ENCODE measurements at places on chromosomes 5 and 9. TPM values are rescaled to one million over a fixed set of nuclear protein-coding genes. Genes with fewer than 3 reads are reported as not detected.

The CDO1 gene
- 13.1 TPM for total RNA-seq

The CA9 gene
- 1.7 TPM for total RNA-seq

The DNAH5 gene
- 0.34 TPM for total RNA-seq

The OLFM1 gene
- 2.0 TPM for total RNA-seq

The CFAP90 gene
- 0.85 TPM for total RNA-seq

The NAIP gene
- total RNA-seq = 26.6 TPM

DNA sequence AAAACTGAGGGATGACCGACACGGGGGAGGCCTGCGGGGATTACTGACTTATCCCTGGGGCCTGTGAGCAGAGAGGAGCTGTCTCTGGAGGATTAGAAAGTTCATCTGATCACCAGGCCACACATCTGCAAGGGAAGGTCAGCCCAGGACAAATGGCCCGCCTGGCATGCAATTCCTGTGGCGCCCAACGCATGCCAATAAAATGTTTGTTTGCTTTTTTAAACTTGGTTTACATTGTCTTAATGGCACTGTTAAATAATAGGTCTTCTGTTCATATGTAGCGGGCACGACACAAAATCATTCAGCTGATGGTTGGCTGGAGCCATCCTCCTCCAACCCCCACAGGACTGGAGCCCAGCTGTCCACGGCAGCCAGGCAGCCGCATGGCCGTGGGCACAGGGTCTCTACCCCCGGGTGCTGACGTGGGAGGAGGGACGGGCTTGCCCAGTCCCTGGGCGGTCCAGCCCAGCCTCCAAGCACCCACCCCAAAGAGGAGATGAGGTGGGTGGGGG lies 41.0 kb upstream of the SLC12A7 start:
- no peak for DNase-seq

- DNase-seq = no peak
Observed at GRCh38 chr9:6669881-6670280, 24.4 kb upstream of the GLDC start.

DNA sequence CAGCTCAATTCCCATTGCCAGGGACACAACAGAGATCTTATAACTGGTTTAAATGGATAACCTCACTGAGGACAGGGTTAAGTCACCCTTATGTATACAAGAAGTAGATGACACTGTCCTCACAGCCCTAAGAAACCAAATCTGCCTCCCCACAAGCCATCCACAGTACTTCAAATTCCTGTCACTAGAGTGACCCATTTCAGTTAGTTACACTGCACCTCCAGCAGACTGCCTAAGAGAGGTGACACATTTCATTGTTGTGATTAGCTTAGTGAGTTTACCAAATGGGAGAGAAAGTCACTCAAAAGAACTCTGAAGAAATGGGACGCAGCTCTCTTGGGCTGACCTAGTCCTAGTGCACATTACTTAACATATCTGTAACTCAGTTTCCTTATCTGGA lies 53.6 kb upstream of the HTR1A start:
- DNase-seq = no peak

DNA sequence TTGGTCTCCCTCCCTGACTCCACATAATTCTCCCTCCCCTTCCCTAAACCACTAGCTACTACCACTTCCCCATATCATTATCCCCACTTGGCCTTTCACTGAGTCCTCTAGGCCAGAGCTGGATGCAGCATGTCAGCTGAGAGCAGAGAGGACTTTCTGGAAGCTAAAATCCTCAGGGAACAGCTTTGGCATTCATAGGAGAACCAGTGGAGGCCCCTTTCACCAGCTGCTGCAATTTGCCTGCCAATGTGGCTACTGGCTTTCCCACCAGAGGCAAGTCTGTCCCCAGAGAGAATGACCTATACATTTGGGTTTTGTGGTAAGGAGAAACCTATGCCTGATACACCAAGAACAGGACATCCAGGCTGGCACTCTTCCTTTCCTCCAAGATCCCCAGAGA lies 14.4 kb downstream of the FAM219A start:
- no peak for DNase-seq

DNA sequence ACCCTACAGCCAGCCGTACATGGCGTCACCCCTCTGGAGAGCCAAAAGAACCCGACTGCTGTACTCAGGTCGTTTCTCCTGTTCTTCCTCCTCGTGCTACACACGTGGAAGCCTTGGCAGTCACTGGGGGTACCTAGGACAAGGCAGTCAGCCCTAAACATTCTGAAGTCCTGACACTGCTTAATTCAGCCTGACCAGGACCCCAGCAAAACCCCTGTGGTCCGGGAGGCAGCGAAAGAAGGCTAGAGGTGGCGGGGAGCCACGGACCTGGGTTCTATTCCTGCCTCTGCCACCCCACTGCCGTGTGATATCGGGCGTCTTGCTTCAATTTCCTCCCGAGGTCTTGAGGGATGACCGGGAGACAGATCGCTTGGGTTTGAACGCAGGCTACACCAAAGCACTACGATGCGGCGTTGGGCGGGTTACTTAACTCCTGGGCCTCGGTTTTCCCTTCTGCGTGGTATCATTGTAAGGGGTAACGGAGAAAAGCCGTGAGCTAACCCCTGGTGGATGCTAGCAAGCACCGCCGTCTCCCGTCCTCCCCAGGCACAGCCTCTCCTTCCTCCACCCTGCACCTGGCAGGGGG lies 429 bp upstream of the ARL10 start:
- no peak for DNase-seq

DNA sequence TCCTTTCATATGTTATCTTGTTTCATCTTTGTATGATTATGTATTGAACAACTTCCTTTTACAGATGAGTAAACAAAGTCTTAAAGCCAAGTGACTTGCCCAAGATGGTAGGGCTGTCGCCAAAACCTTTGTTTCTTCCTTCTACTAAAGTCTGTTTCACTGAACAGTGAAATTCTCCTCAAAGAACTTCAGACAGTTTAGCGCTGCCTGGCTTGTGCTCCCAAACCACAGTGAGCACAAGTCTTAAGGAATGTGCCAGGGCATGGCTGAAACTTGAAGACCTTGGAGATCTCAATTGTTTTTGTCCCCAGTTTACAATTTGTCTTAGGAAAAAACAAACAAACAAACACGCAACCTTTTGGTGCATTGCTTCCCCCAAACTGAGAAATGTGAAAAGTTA lies 273.5 kb downstream of the CRB2 start:
- DNase-seq = no peak

DNA sequence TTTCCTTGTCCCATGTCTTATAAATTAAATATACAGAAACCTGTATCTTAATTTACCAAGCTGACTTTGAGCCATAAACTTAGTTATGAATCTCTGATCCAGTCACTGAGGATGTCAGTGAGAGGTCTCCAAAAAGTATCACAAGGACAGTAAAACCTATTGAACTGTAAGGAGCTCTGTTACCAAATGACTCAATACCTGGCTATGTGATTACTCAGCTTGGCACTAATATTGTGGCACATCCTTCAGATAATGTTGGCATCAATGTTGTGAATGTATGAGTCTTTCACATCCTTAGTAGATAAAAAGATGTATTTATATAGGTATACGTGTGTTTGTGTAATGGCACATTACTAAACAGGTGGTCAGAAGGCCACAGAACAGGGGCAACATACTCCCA lies 18.0 kb upstream of the CAPSL start:
- DNase-seq = no peak

DNA sequence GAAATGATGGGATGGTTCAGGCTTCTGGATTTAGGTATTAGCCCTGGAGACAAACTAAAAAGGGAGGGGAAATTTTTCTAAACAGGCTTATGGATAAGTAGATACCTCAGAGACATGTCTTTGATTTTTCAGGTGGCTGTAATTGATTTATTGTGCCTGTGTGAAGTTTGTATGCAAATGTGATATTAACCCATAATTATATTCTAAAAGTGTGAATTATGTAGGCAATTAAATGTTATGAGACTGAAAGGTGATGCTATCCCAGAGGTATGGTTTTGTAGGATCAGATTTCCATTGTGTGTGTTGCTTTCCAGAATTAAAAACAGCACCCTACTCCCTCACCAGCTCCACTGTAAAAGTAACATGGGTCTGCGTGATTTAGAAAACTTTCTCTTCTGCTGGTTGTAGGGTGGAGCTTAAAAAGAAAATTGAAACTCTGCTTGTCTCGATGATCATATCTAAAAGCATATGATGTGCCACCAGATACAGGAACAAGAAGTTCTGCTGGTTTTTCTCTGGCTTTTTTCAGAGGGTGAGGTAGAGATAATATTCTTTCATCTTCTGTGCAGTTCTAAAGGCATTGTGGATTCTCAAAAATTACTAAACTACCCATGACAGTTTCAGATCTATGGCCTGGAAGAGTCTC lies 71.8 kb upstream of the TAF11L2 start:
- no peak for DNase-seq

DNA sequence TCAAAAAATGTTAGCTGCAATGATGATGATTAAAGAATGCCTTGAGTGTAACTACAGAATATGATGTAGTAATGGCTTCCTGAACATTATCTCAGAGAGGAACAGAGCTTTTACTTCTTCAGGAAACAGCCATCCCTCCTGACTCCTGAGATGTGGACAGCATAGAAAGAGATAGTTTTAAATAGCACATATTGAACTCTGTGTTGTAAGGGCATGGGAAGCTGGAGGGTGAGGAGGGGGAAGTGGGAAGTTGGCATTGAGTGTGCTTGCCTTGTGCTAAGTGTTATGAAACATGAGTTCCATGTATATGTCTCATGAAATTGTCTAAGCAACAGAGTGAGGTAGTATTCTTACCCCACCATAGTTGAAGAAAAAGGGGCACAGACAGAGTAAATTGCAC lies 161.5 kb upstream of the SLC28A3 start:
- no peak for DNase-seq

DNA sequence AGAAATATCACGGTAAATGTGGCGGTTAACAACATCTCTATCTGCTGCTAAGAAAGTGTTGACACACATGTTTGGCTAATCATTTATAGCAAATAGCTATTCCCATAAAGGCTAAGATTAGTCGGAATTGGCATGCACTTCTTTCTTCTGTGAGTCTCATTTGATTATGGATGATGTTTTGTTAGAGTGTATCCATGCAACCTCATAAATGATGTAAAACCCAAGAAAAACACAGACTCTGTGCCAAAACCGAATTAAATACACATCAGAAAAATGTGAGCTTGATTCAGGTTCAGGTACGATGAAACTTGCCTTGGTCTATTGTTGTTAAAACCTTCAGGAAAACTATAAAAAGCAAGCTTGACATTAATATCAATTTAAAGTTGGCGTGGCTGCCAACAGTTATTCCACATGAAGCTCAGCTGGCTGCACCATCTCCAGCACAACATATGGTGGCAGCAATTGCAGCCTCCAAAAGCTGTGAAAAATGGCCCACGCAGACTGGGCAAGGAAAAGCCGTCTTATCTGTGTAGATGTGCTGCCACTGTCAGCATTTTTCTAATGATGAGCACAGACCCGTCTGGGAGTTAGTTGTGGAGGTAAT lies 41.1 kb upstream of the ICE1 start:
- no peak for DNase-seq

DNA sequence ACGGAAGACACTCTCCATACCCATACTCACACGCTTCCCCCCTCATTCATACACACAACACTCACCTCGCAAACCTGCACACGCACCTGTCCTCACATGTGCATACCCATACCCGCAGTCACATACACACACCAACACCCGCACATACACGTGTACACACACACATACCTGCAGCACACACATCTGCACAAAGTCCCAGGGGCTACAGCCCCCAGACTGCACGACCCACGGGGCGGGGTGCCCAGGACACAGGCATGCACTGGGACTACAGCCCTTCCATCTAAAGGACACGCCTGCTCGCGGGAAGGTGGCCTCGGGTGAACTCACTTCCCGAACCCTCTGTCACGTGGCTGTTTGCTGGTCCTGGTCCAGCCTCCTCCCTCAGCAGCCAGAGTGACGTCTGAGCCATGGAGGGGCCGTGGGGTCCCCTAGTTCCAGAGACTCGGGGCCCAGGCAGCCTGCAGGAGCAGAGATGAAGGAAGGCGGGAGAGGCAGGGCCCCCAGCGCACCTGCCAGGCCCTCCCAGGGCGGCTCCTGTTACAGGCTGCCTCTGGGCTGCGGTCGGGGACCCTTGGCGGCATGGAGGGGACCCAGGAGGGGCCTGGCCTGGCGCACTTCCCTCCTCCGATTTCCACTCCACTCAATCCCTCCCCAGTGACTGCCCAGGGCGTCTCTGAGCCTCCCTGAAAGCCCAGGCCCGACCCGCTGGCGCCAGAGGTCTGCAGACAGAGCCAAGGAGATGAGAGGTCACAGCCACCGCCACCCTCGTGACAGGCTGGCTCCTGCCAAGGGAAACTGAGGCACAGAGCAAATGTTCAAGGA lies 8.1 kb downstream of the SLC12A7 start:
- no peak for DNase-seq

GRCh38 chr9:99962680-99963261 lies 56.3 kb downstream of the STX17 start:
- no peak for DNase-seq

GRCh38 chr5:38660194-38660668 lies 103.8 kb upstream of the LIFR start:
- no peak for DNase-seq

DNA sequence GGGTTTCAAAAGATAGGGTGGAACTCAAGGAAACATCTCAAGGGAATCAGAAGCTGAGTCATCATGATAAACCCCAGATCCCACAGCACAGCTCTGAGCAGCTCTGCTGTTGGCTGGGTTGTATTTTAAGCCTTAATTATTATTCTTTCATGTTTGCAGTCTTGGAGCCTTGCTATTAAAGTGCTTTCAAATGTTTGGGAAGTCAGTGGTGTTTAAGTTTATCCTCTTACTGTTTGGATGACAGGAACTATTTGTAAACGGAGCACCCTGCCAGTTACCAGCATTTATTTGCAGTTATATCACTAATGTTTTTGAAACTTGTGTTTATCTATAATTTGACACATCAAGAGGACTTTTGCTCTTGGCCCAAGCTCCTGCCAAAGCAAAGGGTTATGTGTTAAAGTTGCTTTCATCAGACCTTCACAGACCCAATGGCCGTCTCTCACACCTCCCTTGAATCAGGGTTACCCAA lies 141.1 kb upstream of the SPDL1 start:
- DNase-seq = no peak

- DNase-seq = no peak
Observed at GRCh38 chr9:108708448-108708847, 147.3 kb downstream of the ACTL7B start.

GRCh38 chr5:90020575-90021538 lies 388.7 kb downstream of the CETN3 start:
- no peak for DNase-seq

GRCh38 chr5:89106480-89106879 lies 223.5 kb upstream of the MEF2C start:
- DNase-seq = no peak

DNA sequence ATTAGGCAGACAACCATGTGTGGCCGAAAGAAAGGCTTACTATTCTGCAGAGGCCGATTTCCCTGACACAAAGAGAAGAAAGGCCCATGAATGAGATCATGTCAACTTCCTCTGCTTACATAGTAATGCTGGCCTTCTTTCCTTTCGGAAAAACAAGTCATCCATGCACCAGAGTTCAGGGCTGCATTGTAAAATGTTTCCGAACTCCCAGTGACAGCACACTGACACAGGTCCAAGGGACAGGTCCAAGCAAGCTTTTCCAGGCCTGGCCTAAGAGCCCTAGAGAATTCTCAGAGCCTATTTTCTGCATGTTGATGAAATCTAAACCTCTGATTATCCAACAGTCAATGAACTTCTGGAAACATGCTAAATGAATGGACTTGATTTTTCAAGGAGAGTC lies 140.9 kb downstream of the ZNF608 start:
- DNase-seq = no peak

GRCh38 chr9:1941989-1942388 lies 73.2 kb upstream of the SMARCA2 start:
- DNase-seq = no peak

- DNase-seq = no peak
Observed at GRCh38 chr9:6733831-6734230, 23.9 kb upstream of the KDM4C start.

GRCh38 chr5:40464511-40464910 lies 215.2 kb upstream of the PTGER4 start:
- DNase-seq = no peak

Measured in mesothelial cell of epicardium (in vitro differentiated cells).